T follicular helper cell (primary cell): ENCODE measurements at places on chromosomes 5 and 9.

- DNase-seq, result no peak
Measured at GRCh38 chr5:174111287-174111973, 65.9 kb downstream of the NSG2 start.

- no peak for DNase-seq
Measured at GRCh38 chr9:103991698-103992097, 102.4 kb upstream of the SMC2 start.

DNA sequence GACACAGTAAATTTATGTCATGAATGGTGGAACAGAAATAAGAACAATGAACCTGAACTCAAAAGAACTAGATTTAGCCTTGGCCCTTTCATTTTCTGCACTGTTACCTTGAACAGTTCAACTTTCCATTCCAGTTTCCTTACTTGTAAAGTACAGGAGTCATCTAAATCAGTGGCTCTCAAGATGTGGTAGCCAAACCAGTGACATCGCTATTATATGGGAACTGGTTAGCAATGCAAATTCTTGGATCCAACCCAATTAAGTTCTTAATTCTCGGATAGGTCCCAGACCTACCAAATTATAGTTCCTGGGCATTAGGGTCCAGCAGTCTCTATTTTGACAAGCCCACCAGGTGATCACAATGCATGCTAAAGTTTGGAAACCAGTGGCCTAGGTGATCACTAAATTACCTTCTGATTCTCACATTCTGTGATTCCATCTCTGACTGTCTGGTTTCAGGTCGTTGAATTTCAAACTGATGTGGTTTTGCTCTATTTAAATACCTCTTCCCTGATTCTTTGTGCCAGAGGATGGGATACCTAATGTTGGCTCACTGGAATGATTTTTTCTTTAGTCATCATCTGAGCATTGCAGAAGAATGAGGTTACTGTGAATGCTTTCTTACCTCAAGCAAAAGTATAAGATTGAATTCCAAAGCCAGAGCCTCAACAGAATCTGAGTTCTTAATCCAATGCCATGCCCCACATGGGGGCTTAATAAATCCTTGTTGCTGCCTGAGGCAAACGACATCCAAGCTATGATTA is 253.8 kb downstream of the ENC1 start:
- DNase-seq, result no peak

GRCh38 chr5:3026099-3026498 is 274.6 kb upstream of the IRX2 start:
- no peak for DNase-seq

DNA sequence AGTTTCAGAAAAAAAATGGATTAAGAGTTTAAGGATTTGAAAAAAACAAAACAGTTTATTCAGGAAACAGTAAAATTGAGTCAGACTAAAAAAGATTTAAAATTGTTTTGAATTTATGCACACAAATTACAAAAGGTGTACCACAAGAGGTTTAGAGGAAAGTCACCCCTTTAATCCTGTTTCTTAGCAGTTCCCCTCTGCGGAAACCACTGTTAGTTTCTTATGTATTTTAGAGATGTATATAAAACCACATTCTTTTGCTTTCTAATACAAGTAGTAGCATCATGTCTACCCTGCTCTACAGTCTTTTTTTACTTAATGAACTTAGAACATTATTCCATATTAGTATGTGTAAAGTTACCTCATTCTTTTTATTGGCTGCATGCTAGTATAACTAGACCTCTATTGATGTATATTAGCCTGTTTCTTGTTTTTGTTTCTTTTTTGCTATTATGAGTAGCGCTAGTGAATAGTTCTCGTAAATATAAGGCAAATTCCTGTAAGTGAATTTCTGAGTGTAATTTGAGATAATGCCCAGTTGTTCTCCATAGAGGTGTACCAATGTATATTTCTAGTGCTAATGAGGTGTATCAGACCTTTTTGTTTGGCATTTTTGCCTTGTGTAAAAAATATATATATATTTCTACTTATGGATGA is 20.0 kb downstream of the GPBP1 start:
- no peak for DNase-seq

GRCh38 chr5:68369457-68370125 is 154.0 kb downstream of the PIK3R1 start:
- no peak for DNase-seq
